H9 (cell line): ENCODE measurements at places on chromosomes 3 and 15.

DNA sequence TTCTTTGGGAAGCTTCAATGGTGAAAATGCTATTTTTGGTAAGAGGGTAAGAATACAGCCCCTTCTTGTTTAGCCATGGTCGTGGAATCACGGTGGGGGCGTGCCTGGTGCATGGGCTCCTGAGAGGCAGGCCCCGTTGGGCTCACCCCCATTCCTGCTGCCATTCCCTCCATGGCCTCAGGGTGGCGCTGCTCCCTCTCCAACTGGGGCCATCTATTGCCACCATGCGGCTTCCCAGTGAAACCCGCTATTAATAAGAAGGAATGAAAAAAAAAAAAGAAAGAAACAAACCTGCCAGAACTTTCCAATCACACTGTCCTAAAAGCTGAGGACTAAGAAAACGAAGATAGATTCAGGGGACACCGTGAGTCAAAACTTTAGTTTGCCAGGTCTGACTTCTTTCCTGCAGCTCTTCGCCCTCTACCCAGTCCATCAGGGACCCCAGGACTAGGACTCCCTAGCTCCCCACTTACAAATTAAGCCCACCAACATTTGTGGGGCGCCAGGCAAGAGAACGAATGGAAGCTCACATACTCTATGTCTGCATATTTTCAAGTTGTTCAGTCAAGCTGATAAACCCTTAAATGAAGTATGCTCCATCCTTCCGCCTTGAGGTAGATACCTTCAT, 30.6 kb upstream of the ABHD2 start:
- peak; percentile 83 for DNase-seq

GRCh38 chr3:110391640-110392395, 679.8 kb upstream of the NECTIN3 start:
- no peak for DNase-seq

- no peak for DNase-seq
These were observed 70.9 kb downstream of the SUCNR1 start for GRCh38 chr3:151944356-151944755.

DNA sequence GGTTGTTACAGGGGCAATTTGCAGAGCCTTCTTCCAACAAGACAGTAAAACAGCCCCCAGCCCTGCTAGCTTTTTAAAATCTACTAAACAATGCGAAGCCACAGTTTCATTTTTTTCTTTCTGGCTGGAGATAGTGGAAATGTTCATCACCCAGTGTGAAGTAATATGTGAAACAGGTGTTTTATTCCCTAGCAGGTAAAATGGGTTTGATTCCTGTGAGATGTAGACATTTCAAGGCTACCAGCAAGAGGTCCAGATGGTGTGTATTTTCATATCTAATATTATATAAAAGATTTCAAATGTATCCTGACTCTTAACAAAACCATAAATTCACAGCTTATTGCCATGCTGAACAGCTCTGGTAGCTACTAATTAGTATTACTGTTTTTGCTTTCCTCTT, 160.3 kb downstream of the SATB1 start:
- DNase-seq = no peak

GRCh38 chr15:60507596-60508424, 28.9 kb upstream of the ICE2 start:
- DNase-seq = peak; percentile 48
